ENCODE measurements at places on chromosomes 3 and 15. TPM values are rescaled to one million over a fixed set of nuclear protein-coding genes. Genes with fewer than 3 reads are reported as not detected.

TOP2B gene
- total RNA-seq, result 75.2 TPM

SLC12A1 gene
- total RNA-seq, result not detected

ANKRD34C gene
- total RNA-seq, result not detected

EPHA3 gene
- 27.7 TPM for total RNA-seq

GOLGA8G gene
- not detected for total RNA-seq

CTXN2 gene
- not detected for total RNA-seq

GABRR3 gene
- not detected for total RNA-seq
